NCI-H187 (cell line): ENCODE measurements at places on chromosomes 1 and 21.

DNA sequence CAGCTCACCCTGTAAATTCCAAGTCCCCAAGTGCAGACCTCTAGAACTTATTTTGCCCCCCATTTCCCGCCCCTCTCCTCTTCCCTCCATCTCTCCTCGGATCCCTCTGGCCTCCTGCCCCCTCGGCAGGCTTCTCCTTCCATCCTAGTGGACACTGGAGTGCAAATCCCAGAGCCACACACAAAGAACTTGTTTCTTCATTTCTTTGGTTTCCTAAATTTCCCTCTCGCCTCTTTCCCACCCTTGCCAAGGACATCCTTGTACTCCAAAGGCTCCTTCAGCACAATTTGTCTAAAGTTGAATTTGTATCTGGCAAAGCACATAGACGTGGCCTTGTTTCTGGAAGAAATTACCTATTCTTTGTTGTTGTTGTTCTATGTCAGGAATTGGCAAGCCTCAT lies 17.5 kb downstream of the UMODL1 start:
- no peak for DNase-seq

- DNase-seq: no peak
Measured at GRCh38 chr1:18144062-18144461, 36.5 kb downstream of the IGSF21 start.

- no peak for DNase-seq
Measured at GRCh38 chr1:61839679-61840078, 97.4 kb downstream of the PATJ start.

DNA sequence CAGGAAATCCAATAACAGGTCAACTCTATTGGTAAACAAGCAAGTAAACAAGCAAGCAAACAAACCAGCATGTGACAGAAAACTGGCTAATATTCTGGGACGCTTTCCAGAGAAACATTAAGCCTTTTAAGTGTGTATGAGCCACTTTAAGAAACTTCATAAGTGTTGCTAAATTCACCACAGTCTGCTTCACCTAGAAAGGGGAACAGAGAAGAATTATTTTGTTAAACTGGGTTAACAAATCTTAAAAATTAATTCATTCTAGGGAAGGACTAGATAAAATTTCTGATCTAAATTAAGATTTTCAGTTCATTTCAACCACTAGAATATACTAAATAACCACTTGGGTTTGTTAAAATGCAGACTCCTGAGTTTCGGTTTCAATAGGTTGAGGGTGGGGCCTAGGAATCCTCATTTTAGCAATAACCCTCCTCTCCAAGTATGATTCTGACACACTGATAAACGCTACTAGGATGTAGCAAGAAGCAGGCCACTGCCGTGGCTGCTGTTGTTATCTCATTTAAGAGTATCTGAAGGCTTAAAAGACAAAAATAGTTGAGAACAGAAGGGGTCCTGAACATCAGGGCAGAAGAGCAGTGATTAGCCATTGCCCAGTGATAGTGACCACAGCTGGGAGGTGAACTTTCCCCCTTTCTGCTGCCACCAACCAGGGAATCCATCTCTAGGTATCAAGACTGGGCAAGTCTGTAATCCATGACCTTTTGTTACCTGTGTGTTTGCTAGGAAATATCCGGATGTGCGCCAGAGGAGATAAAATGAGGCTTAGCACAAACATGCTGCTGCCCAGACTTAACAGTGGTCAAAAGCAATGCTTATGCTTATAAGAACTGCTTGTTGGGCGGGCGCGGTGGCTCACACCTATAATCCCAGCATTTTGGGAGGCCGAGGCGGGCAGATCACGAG lies 11.2 kb downstream of the CREG1 start:
- no peak for DNase-seq

DNA sequence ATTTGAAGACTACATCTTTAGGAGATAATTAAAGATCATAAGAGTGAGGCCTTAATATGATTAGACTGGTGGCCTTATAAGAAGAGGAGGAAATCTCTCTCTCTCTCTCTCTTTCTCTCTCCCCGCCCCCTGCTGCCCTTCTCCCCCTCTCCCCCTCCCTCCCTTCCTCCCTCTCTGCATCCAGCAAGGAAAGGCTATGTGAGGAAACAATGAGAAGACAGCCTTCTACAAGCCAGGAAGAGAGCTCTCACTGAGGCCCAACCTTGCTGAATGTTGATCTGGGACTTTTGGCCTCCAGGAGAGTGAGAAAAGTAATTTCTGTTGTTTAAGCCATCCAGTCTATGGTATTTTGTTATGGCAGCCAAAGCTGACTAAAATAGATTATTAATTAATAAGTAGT lies 21.6 kb downstream of the FOXD3 start:
- DNase-seq: no peak

GRCh38 chr1:219086956-219087469 lies 86.7 kb upstream of the LYPLAL1 start:
- no peak for DNase-seq

- DNase-seq: no peak
Measured at GRCh38 chr1:156862584-156862983, 1.9 kb downstream of the NTRK1 start.

- no peak for DNase-seq
Measured at GRCh38 chr1:44045064-44045463, 13.8 kb upstream of the SLC6A9 start.

- DNase-seq: no peak
Measured at GRCh38 chr1:212607206-212607912, 1.2 kb upstream of the ATF3 start.
